ENCODE measurements at places on chromosomes 3 and 15. TPM values are rescaled to one million over a fixed set of nuclear protein-coding genes. Genes with fewer than 3 reads are reported as not detected.

XRN1 gene
- total RNA-seq: 19.6 TPM

GOLGA8S gene
- not detected for total RNA-seq

FEZF2 gene
- not detected for total RNA-seq

IL5RA gene
- not detected for total RNA-seq

MAGI1 gene
- total RNA-seq: 1.7 TPM

OR5H6 gene
- not detected for total RNA-seq

EPHA6 gene
- total RNA-seq: not detected

RBP2 gene
- not detected for total RNA-seq

GOLGA8R gene
- 1.2 TPM for total RNA-seq

PLSCR5 gene
- not detected for total RNA-seq

CLDN18 gene
- not detected for total RNA-seq
